T-cell (primary cell): ENCODE measurements at places on chromosomes 1 and 21.

- DNase-seq = no peak
Measured at GRCh38 chr1:22665752-22666151, 12.7 kb downstream of the C1QB start.

DNA sequence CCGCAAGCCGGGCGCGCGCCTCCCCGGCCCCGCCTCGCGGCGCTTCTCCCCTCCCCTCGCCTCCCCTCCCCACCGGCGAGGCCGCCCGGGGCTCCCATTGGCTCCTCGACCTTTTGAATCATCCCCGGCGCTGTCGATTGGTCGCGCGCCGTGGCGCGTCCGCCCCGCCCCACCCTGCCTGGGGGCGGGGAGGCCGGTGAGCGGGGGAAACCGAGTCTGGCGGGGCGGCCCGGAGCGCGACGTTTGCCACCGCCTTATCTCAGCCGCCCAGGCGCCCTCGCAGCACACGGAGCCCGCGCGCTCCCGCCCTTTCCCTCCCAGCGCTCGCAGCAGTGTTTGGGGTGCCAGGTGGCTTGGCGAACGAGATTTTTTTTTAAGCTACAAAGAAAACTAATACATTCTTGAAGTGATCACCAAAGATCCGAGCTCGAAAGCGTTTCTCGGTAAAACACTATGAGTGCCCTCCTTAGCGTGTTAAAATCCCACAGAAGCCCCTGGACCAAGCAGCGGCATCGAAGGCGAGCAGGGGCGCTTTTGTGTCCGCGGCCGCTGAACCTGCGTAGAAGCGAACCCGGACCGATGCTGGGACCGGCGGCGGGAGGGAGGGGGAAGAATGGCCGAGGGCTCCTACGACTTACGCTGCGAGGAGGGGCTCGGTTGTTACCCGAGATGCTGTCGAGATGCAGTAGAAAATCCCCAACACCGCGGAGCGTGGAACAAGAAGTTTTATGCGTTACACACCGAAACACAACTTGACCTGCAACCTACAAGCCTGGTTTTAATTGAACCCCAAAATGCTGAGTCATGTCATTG lies 436 bp upstream of the LBR start:
- peak; percentile 92 for DNase-seq

DNA sequence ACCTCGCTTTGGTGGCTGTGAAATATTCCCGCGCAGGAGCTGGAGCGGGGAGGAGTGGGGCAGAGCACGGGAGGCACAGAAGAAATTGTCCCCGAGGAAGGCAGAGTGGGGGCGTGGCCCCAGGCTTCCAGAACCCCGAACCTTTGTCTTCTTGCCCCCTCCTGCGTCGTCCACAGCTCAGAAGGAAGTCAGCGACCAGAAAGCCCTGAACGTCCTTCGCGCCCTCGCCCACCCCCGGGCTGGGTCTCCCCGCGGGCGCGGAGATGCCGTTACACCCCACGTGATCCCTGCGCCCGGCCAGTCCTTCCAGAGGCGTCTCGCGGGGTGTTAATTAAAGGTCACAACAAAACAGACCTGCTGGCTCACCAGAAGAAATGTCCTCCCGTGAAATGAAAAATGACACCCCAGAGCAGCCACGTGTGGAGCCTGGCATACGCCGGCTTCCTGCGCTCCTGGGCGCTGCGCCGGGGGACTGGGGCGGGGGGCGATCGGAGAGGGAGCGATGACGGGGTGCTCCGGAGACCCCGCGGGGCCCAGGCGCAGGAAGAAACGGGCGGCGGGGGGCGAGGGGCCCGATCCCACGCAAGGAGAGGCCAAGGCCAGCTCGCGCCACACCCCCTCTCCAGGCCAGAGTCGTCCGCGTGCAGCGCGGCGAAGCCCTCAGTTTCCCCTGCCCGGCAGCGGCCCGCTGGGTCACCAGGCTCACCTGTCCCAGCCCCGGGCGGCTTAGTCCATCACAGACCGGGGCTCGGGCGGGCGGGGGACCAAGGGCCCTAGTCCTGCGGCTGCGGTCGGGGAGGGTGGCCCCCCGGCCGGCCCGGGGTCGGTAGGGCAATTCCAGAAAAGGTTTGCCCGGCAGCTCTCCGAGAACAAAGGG lies 995 bp upstream of the KIF26B start:
- no peak for DNase-seq

GRCh38 chr1:26281091-26281958 lies 1.4 kb downstream of the SH3BGRL3 start:
- peak; percentile 19 for DNase-seq

GRCh38 chr1:33866281-33866680 lies 2.4 kb downstream of the HMGB4 start:
- no peak for DNase-seq

DNA sequence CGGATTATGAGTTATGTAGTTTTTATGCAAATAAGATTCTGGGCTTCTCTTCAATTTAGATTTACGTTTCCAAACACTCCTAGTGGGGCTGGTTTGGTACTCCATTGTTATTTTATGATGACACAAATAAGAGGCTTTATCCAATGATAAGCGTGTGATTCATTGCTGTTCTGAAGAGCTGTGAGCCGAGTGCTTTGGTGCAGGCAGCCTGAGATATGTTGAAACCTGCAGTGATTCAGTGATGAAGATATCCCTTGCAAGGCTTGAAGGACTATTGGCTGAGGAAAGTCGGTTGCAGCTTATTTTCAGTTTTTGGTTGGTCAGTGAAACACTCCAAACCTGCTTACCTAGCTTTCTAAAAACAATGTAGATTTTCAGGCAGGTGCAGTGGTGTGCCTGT lies 112.2 kb downstream of the RYR2 start:
- DNase-seq = no peak

DNA sequence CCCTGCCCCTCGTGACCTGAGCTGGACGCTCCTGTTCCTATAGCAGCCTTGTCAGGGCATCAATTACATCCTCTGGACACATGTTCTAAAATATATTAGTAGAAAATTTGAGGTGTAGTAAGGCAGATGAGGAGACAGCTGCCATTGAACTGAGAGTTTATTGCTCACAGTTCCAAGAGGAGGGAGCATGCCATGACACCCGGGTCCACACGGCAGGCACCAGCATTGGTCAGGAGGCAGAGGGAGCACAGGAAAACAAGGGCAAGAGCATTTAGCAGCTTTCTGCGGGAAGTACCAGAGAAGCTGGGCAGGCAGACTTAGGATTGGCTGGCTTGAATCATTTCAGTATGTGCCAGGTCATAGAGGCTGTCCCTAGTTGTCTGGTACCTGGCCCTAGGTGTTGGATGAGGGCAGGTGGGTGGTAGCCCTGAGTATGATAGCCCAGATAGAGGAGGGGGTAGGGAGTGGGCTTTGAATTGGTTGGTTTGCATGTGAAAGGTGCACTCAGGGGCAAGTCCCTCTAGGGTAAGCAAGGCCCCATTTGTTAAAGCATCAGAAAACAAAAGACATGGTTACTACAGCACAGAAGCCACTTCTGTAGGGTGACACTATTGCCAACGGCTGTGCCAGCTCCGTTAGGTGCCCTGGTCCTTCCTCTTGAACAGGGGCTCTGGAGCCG lies 223.6 kb upstream of the RAB4A start:
- no peak for DNase-seq

- DNase-seq = no peak
Measured at GRCh38 chr21:21762855-21763254, 764.6 kb downstream of the NCAM2 start.

DNA sequence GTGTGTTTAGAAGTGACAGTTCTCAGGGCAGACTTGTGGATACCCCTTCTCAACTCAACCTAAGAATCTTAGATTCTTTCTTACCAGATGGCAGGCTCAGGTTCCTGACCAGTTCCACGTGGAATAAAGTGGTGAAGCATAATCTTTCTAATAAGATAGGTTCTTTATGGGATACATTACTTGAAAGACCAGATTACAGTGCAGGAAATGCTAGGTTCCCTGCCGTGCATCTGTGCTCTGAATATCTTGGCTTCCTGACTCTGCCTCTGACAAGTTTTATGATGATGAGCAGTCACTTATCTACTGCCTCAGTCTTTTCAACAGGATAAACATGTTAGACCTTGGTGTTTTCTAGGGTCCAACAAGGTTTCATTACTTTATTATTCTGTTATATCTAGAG lies 207.9 kb upstream of the CACYBP start:
- DNase-seq = no peak

DNA sequence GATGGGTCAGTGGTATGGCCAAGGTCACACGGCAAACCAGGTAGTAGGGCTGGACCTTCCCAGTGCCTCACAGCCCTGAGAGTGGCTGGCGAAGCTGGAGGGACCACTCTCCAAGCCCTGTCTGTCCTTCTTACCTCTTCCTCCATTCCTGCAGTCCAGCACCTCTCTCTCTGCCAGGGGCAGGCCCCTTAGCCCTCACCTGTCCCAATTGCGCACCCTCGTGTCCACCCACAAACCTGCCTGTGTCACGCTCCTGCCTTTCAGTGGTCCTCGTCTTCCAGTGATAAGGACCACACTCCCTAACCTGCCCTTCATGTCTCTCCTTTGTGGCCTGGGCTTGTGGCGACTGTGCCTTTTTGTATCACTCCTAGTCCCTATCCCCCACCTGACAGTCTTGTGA lies 3.4 kb downstream of the PODN start:
- DNase-seq = no peak

DNA sequence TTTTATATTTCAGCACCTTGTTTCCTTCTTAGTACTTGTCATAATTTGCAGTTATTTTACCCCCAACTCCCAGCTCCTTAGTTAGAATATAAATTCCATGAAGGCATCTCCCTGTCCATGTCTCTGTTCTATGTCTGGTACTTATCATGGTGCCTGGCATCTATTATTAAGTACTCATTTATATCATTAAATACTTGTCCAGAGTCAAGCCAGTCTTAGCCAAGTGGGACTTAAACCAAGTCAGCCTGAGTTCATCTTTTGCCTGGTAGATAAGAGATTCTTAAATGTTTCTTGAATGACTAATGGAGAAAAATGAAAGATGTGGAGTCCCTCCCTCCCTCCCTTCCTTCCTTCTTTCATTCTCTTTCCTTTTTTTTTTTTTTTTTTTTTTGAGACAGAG lies 9.4 kb downstream of the SLC25A44 start:
- DNase-seq = no peak

DNA sequence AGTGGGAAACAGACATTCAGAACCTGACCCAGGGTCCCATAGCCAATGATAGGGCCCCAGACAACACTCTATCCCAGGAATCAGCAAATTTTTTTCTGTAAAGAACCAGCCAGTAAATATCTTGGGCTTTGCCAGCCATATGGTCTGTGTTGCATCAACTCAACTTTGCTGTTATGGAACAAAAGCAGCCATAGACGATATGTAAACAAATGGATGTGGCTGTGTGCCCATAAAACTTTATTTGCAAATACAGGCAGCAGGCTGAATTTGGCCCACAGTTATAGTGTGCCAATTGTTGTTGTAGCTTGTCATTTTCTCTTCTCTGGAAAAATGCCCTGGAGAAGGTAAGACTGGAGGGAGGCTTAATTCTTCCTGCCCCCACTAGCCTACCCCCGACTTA lies 431.1 kb upstream of the VAMP3 start:
- no peak for DNase-seq

DNA sequence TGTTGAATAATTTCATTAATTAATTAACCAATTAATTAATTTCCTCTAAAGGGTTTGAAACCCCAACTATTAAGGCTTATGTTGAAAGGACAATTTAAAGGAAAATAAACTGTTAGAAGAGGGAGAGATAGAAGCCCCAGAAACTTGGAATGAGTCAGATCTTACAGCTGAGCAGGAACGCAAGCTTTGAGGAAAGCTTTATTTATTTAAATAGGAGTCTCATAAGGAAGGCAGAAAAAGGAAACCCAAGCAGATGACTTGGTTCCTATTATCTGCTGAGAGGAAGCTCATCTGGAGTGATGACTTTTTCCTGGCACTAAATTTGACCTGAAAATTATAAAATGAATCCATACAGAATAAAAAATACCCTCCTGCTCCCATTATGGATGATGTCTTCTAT lies 105.1 kb downstream of the ROR1 start:
- no peak for DNase-seq

- DNase-seq = no peak
Measured at GRCh38 chr1:204108312-204109141, 35.6 kb downstream of the SOX13 start.

DNA sequence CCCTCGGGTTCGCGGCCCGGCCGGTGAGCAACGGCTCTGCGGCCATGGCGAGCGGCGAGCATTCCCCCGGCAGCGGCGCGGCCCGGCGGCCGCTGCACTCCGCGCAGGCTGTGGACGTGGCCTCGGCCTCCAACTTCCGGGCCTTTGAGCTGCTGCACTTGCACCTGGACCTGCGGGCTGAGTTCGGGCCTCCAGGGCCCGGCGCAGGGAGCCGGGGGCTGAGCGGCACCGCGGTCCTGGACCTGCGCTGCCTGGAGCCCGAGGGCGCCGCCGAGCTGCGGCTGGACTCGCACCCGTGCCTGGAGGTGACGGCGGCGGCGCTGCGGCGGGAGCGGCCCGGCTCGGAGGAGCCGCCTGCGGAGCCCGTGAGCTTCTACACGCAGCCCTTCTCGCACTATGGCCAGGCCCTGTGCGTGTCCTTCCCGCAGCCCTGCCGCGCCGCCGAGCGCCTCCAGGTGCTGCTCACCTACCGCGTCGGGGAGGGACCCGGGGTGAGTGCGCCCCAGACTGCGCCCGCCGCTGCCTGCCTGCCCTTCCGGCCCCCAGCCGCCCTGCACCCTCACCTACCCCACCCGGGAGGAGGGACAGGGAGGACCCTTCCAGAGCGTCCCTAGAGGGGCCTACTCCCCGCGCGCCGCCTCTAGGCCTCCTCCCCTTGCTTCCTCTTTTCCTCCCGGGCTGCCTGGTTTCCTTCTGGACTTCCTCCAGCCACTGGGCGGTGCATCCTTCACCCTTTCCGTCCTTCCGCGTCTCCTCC lies at the start of gene RNPEP:
RNPEP (plus strand) TSS at position 26 of the 757 bp plus-strand sequence; CDS start at position 45, 19 bp downstream.
- peak; percentile 41 for DNase-seq

GRCh38 chr1:150168960-150169601 lies 19.4 kb downstream of the PLEKHO1 start:
- peak; percentile 39 for DNase-seq

DNA sequence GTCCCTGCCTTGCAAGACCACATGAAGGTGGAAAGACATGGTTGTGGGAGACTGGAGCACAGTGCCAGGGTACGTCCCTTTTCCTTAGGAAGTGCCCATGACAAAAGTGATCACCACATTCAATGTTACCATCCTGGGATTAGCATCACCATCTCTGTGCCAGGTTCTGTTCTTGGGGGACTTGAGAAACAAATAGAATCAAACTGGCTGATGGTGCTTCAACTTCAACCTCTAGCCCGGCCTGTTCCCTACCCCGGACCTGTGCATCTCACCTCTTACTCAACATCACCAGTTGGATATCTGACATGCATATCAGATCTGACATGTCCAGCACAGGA lies 153.3 kb downstream of the GRIK3 start:
- no peak for DNase-seq
